Renal pelvis (tissue), 12 donors: ENCODE measurements at places on chromosomes 1 and 21. TPM values are rescaled to one million over a fixed set of nuclear protein-coding genes. Genes with fewer than 3 reads are reported as not detected.

DNA sequence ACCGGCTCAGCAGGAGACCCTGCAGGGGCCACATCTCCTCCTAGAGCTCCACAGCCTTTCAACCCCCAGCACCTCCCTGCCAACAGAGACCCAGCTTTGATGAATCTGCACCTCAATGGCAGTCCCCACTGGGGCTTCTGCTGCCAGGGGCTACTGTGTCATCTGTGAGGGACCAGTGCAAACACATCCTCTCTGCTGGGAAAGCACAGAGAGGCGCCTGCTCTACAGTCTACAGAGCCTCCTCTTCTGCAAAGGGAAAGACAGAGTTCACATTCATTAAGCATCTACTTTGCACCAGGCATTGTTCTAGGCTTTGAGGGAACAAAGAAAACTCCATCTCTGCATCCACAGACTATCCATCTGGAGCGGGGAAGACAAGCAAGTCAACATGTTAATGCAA, 125.8 kb downstream of the CAPN8 start:
- no peak for DNase-seq

DNA sequence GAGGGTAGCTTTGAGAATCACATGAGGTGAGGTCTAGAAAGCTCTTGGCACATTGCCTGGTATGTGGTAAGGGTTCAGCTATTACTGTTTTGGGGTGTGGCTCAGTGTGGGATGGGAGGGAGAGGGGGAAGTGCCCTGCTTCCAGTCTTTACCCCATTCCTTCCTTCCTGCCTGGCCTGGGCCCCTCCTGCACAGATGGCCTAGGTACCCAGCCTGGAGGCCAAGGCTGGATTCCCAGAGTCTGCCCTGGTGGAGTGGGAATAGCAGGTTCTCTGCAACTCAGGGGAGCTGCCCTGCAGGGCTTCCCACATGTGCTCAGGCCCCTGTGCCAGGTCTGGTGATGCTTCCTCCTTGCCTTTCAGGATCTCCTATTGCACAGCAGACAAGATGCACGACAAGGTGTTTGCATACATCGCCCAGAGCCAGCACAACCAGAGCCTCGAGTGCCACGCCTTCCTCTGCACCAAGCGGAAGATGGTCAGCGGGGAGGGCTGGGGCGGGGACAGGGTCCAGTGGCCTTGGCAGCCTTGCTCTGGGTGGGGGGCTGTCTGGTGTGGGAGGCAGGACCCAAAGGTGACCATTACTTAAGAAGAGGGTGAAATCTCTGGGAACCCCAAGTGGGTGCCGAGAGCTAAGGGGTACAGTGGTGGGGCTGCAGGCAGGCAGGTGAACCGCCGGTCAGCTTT, 13.5 kb downstream of the LDLRAP1 start:
- DNase-seq = no peak

DNA sequence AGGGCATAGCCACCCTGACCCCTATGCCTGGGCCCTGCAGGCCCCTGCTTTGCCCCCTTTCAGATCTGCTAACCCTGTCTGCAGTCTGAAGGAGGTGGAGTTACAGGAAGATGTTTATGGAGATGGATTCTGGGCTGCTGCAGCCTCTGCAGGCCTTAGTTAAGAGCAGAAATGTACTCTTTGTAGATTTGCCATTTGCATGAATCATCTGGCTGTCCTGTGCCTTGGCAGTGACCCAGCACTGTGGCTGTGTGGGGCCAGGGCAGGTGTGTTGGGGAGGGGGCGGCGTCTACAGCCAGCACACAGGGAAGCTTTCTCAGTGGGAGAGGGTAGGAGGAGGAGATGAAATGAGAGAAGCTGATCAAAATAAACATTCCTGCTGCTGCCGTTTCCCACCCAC, 867.3 kb downstream of the PLA2G4A start:
- peak; percentile 0 for DNase-seq

- DNase-seq = no peak
Observed at GRCh38 chr1:234243521-234244260, 129.6 kb upstream of the COA6 start.

DNA sequence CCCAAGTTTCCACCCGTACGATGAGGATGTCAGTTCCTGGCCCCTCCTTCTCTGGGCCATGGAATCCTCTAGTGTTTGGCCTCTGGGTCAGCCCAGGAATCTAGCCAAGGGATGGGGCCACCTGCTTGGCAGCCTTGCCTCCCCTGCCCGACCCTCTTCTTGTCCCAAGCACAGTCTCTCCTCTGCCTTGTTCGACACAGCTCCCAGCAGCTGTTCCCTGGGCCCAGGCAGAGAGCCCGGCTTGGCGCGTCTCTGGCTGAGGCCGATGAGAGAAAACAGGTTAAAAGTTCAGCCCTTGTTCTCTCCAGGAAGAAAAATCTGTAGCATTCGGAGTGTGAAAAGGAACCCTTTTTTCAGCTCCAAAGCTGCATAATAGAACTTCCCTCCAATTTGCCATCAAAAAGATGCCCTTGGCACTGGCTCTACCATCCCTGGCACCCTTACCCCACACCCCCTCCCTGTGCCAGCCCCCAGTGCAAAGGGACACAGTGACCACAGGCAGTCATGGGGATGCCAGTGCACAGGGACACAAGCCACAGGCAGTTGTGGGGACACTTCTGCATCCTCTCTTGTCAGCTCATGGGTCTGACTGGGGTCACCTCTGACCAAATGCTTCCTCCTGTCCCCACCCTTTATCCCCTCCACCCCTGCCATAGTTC, 68.4 kb downstream of the EPHB2 start:
- DNase-seq = no peak

DNA sequence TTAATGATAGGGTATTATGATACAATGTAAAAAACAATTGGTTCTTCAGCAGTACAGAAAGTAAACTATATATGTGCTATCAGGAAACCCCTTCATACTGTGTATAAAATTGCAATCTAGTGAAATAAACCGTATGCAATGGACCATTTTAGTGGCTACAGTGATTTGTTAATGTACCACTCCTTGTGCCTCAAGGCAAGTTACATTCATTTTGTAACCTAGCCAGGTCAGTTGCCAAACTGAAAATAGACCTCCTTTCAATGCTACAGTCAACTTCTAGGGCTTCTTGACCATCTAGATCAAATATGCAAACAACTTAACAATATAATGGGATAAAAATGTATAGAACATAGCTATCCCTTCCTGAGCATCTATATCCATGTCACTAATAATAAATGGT, 52.0 kb upstream of the RAVER2 start:
- DNase-seq = no peak

DNA sequence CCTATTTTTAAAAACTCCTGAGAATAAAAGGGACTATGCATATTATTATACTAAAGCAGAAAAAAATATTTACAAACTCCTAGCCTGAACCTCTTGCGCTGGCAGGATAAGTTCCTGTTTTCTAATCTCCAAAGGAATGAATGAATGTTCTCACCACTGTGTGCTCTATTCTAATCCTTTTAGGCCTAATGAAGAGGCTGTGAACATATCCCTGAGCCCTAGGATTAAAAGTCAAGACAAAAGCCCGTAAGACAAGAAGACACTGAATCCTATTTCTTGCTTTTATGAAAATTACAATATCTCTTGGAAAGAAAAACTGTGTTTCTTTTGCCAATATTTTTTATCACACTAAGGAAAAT, 317.5 kb downstream of the HHAT start:
- DNase-seq = no peak

DNA sequence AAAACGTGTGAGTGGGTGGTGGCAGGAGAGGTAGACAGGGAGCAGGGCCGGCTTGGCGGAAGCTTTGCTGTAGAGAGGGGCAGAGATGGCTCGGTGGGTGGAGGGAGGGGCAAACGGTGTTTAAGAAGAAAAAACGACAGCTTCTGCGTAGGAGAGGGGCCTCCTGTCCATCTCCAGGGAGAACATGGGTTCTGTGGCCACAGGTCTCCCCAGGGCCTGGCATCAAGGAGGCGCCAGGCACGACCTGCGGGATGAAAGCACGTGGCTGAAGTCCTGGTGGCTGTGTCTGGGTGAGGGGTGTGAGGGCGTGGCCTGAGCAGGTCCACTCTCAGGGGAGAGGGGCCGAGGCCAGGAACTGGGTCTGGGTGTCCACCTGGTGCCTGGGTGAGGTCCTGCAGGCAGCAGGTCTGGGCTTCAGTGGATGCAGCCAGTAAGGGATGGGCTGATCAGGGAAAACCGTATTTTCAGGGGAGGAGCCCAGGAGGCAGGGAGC, 940 bp upstream of the PRKCZ start:
- DNase-seq = no peak

DNA sequence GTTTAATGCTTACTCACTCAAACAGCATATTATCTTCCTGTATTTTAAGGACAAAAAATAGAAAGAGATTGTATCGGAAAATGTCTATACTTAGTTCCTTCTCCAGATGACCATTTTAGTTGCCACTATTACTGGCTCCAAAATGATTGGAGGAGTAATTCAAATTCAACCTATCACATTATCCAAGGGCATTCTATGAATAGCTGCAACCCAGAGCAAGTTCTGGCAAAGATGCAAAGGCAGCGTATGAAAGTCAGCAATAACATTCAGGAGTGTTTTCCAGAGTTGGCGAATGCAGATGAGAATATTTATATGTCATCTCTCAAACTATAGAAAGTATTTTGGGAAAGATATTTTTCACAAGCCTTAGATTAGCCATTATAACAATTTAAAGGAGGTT, 389.8 kb upstream of the ADGRL2 start:
- no peak for DNase-seq

GRCh38 chr1:228144193-228144992, 4.3 kb downstream of the GUK1 start:
- no peak for DNase-seq

DNA sequence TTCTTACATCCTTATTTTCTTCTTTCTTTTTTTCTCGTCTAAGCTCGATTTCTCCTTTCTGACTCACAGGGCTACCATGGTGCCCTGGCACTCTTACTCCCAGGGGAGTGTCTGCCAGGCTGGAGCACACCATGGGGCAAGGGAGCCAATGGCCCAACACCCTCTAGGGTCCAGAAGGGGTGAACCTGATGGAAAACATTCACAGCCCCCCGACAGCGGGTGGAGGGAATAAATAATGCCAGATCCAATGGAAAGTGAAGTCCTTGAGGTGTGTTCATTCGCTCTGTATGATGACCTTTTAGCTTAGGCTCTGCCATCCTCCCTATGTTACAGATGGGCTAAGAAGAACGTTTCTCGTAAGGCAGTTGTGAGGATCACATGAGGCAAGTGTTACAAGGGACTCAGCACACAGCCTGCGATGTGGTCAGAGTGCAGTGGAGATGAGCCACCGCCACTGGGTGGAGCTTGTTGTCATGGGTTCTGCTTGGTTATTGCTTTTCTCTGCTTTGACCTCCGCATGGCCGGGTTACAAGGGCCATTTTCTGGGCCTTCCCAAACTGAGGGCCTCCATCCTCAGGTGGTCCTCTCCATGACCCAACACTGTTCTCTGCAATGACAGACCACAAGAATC, 3.5 kb upstream of the FCMR start:
- no peak for DNase-seq

DNA sequence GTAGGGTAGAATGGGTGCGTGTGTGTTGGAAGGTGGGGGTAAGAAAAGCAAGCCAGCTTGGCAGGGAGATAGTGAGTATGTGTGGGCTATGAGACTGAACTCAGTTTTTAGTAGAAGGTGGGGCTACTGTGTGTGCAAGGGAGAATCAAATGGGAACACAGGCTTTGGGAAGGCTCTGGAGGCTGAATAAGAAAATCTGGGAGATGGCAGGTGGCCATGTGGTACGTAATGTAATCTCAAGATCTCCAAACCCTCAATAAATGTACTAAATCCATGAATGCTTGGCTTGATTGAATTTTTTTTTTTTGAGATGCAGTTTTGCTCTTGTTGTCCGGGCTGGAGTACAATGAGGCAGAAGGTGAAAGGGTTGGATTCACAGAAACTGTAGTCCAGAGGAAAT, 3.5 kb upstream of the ZSCAN20 start:
- no peak for DNase-seq

RHEX gene
- 3.3 TPM for polyA plus RNA-seq

HSPB7 gene
- 3.0 TPM for polyA plus RNA-seq

TFF2 gene
- 0.13 TPM for polyA plus RNA-seq

RPE65 gene
- 0.09 TPM for polyA plus RNA-seq

EIF2D gene
- polyA plus RNA-seq = 97.2 TPM

IFNLR1 gene
- polyA plus RNA-seq = 6.1 TPM
